Pancreas (tissue), 10 donors: ENCODE measurements at places on chromosomes 12 and 14. TPM values are rescaled to one million over a fixed set of nuclear protein-coding genes. Genes with fewer than 3 reads are reported as not detected.

KLRK1 gene
- total RNA-seq, result 0.60 TPM

DNA sequence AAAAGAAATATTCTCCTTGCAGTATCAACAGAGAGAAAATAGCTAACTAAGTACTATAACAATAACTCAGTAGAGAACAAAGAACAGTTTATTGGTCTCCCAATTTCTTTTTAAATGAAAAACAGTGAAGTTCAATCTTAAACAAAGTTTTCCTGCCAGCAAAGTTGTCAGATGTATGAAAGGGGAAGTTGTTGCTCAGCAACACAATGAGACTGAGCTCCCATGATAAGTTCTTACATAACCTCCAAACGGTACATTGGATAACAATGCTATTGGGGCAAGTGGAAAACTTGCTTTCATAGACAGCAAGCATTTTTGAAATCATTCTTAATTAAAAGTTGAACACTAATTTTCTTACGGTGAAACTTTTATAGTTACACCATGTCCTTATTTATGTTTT is 94.9 kb downstream of the ALG10B start:
- no peak for DNase-seq

DNA sequence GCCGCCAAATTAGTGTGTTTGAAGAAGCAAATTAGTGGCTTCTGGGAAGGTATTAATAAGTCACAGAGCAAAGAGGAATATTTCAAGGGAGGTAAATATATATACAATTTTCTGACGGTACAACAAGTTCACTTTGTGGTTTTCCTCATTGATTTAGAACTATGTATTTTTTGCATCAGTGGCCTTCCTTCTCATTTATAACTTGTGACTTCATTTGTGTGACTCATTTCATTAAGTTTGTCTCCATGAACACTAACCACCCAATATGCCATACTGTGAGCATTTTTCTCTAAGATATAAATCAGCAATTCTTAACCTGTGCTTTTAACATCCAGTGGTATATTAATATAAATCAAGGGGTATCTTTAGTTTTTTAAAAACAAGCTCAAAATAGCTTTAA is 29.3 kb upstream of the ARHGAP5 start:
- no peak for DNase-seq

DNA sequence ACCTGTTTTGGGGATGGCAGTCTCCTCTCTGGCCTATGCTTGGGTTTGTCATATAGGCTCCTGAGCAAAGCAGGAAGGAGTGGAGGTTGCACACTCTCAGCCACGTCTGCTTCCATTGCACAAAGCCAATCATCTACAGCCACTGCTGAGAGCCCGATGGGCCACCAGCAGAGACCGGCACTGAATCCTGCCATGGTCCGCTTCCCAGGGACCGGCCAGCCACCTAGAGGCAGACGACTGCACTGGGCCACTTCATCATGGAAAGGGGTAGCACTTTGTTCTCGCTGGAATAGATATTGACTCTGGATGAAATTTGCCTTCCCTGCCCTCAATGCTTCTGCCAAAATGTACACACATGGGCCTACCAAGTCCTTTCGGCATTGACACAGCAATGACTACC is 22.3 kb downstream of the DLK1 start:
- DNase-seq, result no peak

CACNA2D4 gene
- total RNA-seq, result 1.0 TPM

DNA sequence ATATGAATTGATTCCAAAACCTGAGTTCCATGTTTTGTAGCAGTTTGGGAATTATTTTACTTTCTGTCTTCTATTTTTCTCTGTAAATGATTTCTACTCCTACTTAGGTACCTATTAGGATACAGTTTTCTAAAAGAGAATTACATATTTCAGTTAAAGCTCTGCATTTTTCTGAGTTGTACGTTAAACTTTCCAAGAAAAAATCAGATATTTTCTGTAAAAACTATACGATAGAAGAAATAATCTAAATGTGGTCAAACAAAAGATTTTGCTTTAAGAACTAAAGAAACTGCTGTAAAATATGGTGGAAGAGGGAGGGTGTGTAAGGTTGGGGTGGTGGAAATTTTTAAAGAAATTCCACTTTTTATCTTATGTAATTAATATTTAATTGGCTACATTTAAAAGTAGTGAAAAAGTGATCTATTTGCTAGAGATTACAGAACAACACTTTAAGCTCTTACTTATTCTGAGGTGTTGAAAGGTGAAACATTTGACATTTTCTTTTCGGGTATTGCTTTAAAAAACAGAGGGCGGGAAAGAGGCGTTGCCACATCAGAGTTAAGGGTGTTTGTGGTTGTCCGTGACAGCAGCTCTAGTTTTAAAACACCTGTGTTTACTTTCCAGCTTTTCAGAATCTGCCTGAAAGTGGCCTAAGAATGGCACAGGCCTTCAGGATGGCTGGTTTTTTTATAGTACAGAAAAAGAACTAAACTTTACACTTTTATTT is 187.3 kb downstream of the MIPOL1 start:
- DNase-seq, result no peak

- DNase-seq, result no peak
Observed at GRCh38 chr12:9910716-9911421, 21.3 kb downstream of the CLEC2A start.

- DNase-seq, result no peak
Observed at GRCh38 chr14:105929327-105930081, 403.1 kb downstream of the TMEM121 start.

DNA sequence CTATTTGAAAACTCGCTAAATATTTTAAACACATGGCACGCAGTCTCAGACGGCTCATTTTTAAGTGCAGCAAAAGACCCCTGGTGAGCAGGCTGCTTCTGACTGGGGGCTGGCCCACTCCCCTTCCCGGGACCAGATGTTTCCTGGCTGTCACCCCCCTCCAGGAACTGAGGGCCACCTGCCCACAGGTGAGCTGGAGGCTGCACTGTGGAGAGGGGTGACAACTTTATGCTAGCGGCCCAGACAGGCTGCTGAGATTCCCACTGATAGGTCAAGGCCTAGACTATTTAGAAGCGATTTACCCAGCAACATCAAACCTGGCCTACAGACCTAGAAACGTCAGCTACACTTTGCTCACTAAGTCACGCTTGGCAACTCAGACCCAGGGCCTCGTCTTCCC is 92.1 kb downstream of the BCL11B start:
- no peak for DNase-seq

GRCh38 chr12:53739214-53740129 is 12.2 kb upstream of the CALCOCO1 start:
- no peak for DNase-seq

GRCh38 chr14:106506881-106507305 is 980.5 kb downstream of the TMEM121 start:
- DNase-seq, result no peak

- DNase-seq, result no peak
Observed at GRCh38 chr12:127861406-127861805, 405.6 kb upstream of the TMEM132C start.

GRCh38 chr12:570435-570920 is 92.8 kb downstream of the NINJ2 start:
- peak; percentile 33 for DNase-seq

- no peak for DNase-seq
Observed at GRCh38 chr12:16323010-16323409, 24.4 kb upstream of the MGST1 start.
